ENCODE measurements at places on chromosomes 11 and 22.

GRCh38 chr11:9735236-9735635 is 71.4 kb downstream of the SWAP70 start:
- DNase-seq: no peak

DNA sequence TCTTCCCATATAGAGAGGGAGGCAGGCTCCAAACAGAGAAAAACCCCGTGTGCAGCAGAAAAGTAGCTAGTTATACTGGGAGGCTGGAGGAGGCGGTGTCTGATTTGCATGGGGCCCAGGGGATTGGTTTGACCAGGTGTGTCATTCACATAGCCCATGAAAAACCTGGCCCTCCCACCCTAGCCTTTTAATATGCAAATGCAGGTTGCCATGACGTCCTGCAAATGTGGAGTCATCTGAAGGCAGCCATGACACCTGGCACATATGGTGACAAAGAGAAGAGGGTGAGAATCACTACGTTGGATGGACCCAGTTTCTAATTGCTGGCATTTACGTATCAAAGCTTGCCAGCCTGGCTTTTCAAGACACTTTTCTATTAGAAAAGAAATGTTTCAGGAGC is 57.8 kb downstream of the FAM181B start:
- no peak for DNase-seq

- no peak for DNase-seq
Measured at GRCh38 chr22:29456211-29456671, 17.9 kb downstream of the RFPL1 start.

- no peak for DNase-seq
Measured at GRCh38 chr22:45418056-45418769, 4.7 kb downstream of the RIBC2 start.

- DNase-seq: no peak
Measured at GRCh38 chr11:76736773-76737495, 46.2 kb upstream of the TSKU start.

DNA sequence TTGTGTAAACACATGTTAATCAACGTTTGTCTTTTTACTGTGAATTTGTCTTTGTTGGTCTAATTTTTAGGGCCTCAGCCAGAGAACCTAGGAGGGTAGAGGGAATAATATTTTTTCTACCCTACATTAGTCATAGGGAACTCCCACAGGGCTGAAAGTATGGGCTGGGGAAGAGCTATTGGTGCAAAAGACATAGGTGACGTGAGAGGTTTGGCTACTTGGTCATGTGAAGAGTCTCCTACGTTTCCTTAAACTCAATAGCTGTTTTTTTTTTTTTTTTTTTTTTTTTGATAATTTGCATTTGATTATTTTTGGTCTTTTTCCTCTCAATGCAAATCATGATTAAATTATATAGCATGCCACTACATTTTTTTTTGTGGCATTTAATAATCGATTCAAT is 15.9 kb upstream of the MMP7 start:
- no peak for DNase-seq

DNA sequence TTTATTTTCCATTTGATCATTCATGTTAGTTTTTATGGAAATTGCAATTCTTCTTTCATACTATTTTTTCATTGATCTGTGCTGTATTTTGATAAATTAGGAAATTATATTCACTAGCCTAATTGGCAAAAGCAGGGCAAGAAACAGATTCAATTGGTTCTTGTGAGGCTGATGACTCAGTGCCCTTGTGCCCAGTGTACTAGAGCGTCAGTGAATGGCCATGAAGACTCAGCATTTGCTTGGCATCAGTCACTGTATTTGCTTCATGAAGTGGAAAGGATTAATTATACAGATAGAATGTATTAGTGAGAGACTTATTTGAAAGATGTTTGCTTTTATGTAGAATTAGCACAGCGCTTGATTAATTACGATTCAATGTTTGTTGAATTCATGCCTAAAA is 31.8 kb downstream of the MRGPRX1 start:
- no peak for DNase-seq

GRCh38 chr11:13672576-13673210 is 4.2 kb downstream of the FAR1 start:
- no peak for DNase-seq

DNA sequence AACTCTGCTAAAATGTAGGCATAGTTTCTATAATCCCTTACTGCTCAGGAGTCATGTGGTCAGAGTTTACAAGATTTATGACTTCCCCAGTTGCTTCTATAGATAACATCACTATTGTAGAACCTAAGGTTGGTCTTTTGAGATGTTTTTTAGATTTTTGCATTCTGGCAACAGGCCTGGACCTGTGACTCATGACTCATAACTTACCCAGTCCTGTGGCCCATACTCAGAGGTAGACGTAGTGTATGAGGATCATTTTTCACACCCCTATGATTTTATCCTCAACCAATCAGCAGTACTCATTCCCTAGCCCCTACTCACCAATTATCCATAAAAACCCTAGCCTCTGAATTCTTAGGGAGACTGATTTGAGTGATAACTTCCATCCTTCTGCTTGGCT is 384.4 kb upstream of the DDI1 start:
- DNase-seq: no peak

- no peak for DNase-seq
Measured at GRCh38 chr11:110133160-110133559, 40.0 kb downstream of the ZC3H12C start.

DNA sequence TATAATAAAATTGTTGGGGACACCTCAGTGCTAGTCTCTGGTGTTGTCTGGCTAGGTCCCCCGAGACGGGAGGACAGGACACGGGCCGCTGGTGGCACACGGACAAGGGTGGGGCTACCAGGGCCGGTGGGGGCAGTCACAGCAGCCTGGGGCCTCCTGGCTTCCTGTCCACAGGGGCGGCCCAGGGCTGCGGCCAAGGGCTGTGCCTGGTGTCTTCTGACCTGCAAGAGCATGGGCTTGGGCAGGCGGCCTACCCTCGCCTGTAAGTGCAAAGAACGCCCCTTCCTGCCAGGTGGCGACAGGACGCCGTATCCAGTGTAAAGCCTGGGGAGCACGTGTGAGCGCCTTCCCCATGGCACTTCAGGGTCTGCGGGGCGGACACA is 3.6 kb downstream of the LRFN4 start:
- DNase-seq: no peak

DNA sequence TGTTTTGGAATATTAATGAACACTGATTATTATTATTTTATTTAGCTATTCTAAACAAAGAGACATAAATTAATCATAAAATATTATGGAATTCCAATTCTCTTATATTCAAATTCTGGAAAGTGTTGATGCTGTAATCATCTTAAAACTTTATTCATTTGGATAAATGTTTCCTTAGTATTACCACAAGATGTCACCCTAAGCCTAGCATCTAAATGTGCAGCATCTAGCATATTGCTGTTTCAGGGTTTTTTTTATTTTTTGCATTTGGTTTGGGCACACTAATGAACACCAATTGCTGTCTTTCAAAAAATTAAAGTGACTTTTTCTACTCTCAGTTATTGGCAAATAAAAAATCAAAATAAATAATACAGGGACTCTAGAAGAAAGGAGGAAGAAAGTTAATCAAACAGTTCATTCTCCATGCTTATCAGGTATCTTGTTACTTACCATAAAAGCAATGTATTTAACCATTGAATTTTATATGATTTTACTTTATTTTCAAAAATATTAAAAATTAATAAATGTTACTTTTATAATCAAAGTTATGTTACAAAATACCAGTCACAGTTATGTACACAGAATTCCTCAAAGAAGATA is 31.8 kb downstream of the DLG2 start:
- DNase-seq: no peak

- DNase-seq: no peak
Measured at GRCh38 chr11:117573326-117573725, 223.7 kb downstream of the DSCAML1 start.

- no peak for DNase-seq
Measured at GRCh38 chr22:48151641-48152040, 1389.2 kb downstream of the TBC1D22A start.

- no peak for DNase-seq
Measured at GRCh38 chr11:61718621-61719302, 33.7 kb upstream of the MYRF start.

DNA sequence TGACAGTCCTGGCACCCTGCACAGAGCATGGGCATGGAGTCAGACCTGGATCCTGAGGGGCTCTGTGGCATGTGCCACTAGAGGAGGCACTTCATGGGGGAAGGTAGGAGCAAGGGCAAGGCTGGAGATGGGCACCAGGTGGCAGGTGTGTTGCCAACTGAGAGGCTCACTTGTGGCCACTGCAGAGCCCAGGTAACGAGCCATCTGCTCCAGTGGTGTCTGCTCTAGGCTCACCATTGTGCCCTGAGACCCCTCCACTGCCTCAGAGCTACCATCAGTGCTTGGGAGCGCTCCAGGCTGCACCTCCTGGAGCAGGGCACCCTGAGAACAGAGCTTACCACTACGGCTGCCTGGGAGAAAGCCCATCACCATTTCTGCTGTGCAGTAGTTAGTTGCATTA is 1.3 kb upstream of the ZDHHC8 start:
- DNase-seq: no peak

- no peak for DNase-seq
Measured at GRCh38 chr11:16311831-16312230, 44.5 kb downstream of the SOX6 start.

GRCh38 chr11:78190871-78191538 is 2.3 kb downstream of the USP35 start:
- DNase-seq: no peak

DNA sequence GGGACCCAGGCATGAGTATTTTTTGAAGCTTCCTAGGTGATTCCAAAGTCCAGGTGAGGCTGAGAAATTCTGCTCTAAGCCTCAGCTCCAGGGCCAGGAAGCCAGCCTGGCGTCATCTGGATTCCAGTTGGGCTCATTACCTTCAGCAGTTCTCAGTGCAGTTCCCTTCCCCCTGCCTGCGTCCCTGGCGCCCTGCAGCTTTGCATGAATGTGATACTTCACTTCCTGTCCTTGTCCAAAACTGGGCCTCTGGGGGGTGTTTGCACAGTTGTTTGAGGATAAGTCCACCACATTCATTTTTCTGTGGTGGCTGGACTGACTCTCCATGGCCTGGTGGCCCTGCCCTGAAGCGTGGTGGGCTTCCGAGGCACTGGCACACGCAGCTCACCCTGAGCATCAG is 98.1 kb downstream of the TENM4 start:
- DNase-seq: no peak

DNA sequence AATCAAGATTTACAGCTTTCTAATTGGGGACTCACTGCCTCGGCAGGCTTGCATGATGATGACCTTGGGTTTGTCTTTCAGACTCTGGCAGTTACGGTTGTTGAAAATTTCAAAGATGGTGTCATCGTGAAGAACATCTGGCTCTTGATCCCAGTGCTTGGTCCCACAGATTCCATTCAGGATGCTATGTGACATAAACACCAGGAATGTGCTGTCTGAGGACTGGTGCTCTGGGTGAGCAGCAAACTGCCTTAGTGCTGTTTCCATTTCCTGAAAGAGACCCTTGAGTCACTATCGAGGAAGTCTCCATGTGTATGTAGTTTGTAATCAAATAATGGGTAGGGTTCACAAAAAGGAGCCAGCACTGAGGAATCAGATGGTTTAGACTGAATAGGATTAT is 7.1 kb downstream of the CASP12 start:
- no peak for DNase-seq

GRCh38 chr11:130631119-130631518 is 182.7 kb downstream of the ADAMTS15 start:
- no peak for DNase-seq

GRCh38 chr11:114774599-114775361 is 96.5 kb downstream of the NXPE2 start:
- no peak for DNase-seq

GRCh38 chr11:6771926-6772893 is at the start of gene OR2AG2:
Gene OR2AG2, minus strand, starts transcription at chr11:6771976. Its CDS starts 3,019 bp downstream, at chr11:6768957.
- DNase-seq: no peak

DNA sequence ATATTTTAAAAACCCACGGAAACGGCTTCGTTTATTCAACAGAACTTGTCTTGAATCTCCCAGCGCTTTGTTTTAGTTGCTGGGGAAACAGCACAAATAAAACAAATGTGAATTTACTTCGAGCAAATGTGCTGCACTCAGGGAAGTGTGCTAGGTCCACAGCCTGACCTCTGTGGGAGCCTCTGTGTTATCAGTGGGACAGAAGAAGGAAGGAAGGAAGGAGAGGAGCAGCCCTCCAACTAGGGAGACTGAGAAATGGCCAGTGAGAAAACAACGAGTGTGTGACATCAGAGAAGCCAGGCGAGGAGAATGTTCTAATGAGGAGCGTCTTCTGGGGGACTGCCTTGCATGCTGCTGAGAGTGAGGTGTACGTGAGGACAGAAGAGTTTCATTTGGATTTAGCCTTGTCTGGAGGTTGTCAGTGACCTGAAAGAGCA is 42.7 kb downstream of the PPP6R3 start:
- DNase-seq: no peak

DNA sequence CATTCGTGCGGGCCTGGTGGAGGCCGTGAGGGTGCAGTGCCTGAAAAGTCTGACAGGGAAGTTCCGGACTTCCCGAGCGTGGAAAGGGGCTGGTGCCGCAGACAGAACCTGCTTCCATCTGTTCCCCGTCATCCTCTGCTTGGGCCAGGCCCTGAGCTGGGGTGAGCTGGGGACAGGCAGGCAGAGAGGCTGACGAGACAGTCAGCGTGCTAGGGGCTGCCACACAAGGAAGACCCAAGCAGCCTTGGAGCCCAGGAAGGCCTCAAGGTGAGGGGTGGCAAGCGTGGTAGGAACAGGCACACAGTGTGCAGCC is 25.5 kb downstream of the NADSYN1 start:
- no peak for DNase-seq

GRCh38 chr11:43933608-43934551 is 8.6 kb upstream of the C11orf96 start:
- no peak for DNase-seq

- DNase-seq: no peak
Measured at GRCh38 chr11:100229086-100229485, 458.0 kb upstream of the ARHGAP42 start.

GRCh38 chr22:33898121-33898520 is 22.2 kb downstream of the LARGE1 start:
- no peak for DNase-seq

- no peak for DNase-seq
Measured at GRCh38 chr11:2690596-2691354, 9.0 kb downstream of the KCNQ1OT1 start.

- no peak for DNase-seq
Measured at GRCh38 chr22:45977551-45978274, 751 bp upstream of the WNT7B start.

GRCh38 chr11:33869481-33870422 is 22.1 kb downstream of the LMO2 start:
- DNase-seq: no peak

GRCh38 chr22:42443240-42444076 is 11.3 kb upstream of the NFAM1 start:
- no peak for DNase-seq

DNA sequence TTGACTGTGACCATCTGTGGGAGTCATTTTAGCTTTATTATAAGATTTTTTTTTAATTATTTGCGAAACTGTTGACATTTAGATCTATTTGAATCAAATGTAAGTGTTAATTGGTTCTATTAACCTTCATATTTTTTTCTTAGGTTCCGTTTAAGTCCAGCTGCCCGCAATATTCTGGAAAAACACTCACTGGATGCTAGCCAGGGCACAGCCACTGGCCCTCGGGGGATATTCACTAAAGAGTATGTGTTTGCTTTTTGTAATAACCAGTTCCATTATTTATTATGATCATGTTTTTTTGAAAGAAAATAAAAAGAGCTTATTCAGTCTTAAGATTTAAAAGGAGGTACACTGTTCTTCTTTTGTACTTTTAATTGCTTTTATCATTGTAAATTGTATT is 43.9 kb downstream of the PDHX start:
- DNase-seq: no peak

- DNase-seq: no peak
Measured at GRCh38 chr22:26435327-26436093, 6.5 kb downstream of the ASPHD2 start.

Data from stimulated activated CD4-positive, alpha-beta T cell treated with anti-CD3 and anti-CD28 coated beads, Interleukin-1b, Interleukin-23, amount 100 ng/mL, for 24 hours (primary cell).